Left ventricle myocardium superior (tissue), 1 donor: ENCODE measurements at places on chromosomes 12 and 14. TPM values are rescaled to one million over a fixed set of nuclear protein-coding genes. Genes with fewer than 3 reads are reported as not detected.

GRCh38 chr12:102741196-102741595, 175.8 kb downstream of the PAH start:
- DNase-seq = no peak

GRCh38 chr14:51400139-51400538, 160.1 kb downstream of the TMX1 start:
- DNase-seq = no peak

DNA sequence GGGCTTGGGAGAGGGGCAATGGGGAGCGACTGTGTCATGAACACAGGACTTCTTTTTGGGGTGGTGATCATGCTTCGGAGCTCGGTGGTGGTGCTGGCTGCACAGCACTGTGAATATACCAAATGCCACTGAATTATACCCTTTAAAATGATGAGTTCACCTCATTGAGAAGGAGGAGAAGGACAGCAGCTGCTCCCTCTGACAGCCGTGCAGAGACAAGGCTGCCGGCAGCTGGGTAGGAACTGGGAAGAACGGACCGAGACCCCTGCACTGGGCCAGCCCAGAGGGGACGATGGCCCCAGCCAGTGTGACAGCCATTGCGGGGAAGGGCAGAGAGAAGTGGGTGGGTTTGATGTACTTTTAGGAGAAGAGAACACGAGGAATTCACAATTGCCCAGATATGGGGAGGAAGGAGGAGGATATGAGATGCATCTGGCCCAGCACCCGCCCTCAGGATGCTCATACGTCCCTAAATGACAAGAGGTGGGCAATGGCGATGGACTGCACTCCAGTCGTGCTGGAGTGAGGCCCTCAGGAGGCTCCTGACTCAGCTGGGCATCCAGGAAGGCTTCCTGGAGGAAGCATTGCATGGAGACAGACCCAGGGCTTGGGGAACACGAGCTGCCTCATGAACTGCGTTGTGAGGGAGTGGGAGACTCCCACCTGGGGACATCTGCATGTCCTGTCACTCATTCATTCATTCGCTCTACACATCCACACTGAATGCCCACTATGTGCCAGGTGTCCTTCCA, 64.3 kb upstream of the C14orf180 start:
- DNase-seq = no peak

DNA sequence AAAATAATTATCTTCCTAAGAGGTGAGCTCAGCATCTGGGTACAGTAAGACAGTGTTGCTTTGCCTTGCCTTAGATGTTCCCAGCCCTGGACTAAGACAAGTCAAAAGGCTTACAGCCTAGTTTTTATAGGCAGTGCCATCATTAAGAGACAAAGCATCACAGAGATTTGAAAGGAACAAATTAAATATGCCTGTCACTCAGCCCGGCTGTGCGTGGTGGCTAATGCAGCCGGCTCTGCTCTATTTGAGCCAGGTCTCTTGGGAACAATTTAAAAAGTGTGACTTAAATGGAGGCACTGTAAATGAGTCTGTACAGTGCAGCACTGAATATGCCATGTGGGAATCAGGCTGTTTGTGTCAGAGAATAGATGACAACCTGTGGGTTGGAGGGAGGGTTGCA, 1687.4 kb upstream of the FLRT2 start:
- DNase-seq = no peak

Gene PPP4R4
- total RNA-seq = 0.30 TPM

Gene JDP2
- total RNA-seq = 24.7 TPM
